T-cell (primary cell): ENCODE measurements at places on chromosomes 2 and 18.

GRCh38 chr18:74512321-74513053 lies 16.3 kb downstream of the CNDP2 start:
- no peak for DNase-seq

DNA sequence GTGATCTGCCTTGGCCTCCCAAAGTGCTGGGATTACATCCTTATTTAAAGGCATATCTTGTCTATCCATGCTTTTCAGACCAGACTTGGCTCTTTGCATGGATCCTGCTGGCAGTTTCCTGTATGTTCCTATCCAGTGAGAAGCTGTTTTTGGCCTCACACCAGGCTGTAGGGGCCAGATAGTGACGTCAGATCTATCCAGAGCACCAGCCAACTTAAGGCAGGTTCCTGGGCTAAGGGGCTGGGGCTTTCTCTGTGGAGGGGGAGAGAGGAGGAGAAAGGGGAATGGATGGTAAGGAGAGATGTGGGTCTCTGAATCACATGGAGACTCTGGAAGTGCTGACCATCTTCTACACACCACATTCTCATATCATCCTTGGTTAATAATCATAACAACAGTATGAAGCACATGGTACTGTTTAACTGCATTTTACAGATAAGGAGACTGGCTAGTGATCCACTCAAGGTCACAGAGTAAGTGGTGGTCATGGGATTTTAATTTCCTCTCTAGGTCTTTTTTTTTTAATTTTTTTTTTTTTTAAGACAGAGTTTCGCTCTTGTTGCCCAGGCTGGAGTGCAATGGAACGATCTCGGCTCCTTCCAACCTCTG lies 2.0 kb upstream of the FAM117B start:
- DNase-seq, result no peak

DNA sequence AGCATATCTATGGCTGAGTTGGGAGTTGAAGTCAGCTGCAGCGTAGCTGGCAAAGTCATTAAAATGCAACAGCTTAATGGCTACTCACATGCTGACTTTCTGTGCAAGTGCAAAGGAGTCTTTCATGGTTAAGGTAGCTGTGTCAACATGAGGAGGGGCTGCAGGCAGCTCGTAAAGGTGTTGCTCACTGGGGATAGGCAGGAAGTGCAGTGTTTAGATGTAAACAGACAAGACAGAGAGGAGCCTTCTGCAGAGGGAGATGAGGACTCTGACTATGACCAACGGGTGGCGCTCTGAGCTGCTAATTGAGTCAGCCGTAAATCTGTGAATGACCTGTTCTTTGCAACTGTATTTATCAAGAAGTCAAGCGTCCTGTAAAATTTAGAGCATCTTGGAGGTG lies 22.3 kb upstream of the CAVIN2 start:
- DNase-seq, result no peak

DNA sequence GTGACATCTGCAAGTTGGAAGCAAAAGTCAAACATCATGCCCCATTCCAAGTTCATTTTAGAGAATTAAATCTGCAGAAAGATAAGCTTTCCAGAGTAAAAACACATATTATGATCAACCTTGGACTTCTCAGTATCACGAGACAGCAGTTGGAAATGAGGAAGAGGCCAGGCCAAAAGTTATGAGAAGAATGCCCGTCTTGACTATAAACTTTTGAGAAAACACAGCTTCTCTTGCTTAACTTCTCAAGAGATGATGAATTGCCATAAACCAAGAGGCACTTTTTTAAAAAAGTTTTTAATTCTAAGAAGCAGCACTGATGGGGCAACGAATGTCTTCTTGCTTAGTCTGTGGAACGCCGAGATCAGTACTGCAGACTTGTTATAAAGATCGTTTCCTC lies 52.6 kb upstream of the NFU1 start:
- DNase-seq, result no peak

DNA sequence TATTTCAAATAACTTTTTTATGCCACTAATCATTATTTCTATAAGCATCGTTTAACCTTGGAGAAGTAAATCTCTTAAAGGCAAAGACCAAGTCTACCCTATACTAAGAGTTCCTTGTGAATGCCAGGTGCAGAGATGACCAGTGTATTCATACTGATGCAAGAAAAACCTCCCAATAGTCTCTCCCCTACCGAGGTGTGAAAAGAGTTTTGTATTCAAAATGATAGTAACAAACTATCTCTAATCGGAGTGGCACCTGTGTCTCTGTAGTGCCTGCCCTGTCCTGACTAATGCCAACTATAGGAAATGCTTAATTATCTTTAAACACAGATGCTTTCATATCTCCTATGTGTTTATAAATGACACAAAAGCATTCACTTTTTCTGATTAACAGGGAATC lies 798.5 kb downstream of the TRIB2 start:
- no peak for DNase-seq

- no peak for DNase-seq
Observed at GRCh38 chr2:240353944-240354343, 81.5 kb upstream of the GPC1 start.

GRCh38 chr2:95159690-95160449 lies at the start of gene ZNF514:
Gene ZNF514 (minus strand): TSS chr2:95159848. CDS start chr2:95153253, 6,595 bp downstream.
- peak; percentile 69 for DNase-seq

GRCh38 chr2:122703676-122704075 lies 948.2 kb downstream of the TSN start:
- no peak for DNase-seq

DNA sequence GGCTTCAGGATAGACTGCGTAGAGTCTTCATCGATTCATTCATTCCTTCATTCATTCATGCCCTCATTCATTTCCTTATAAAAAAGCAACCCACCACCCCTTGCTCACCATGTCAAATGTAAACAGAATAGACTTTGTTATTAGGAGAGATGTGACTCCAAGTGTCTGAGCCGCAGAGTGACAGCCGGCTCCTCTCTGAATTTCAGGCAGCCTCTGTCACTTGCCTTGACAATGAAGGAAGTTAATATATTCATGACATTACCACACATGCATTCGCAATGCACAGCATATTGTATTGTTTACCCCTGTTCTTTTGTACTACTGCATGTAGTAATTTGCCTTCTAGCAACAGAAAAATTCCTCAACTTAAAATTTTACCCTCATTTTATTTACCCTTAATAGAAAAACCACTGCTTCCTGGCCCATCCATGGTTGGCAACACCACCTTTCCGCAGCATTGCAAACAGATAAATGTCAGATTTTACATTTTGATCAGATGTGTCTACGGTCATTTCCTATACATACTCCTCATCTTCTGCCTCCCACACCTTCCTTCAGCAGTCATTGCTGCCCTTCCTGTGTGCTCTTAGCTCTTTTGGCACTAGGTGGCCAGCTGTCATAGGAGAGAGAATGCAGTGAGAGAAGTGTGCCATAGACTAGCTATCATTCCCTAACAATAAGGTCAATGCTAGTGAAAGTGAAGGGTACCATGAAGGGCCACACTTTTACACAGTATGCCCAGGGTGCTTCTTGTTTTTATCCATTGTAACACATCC lies 1090.8 kb downstream of the BCL11A start:
- no peak for DNase-seq

- DNase-seq, result no peak
Observed at GRCh38 chr2:10164601-10165000, 42.1 kb downstream of the RRM2 start.

DNA sequence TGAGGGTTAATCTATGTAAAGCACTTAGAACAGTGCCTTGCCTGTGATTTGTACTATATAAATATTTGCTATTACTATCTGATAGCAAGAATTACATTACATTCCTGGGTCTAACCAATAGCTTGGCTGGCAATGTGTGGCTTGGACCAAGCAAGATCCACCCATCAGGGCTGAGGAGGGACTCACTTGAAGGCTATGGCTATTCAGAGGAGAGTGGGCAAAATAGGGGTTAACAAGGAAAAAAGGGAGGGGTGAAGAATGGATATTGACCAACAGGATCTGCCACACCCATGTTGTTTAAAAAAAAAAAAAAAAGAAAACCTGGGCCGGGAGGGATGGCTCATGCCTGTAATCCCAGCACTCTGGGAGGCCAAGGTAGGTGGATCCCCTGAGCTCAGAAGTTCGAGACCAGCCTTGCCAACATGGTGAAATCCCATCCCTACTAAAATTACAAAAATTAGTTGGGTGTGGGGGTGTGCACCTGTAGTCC lies 20.0 kb upstream of the TMBIM1 start:
- no peak for DNase-seq

GRCh38 chr18:907885-908757 lies 3.5 kb downstream of the ADCYAP1 start:
- DNase-seq, result no peak

GRCh38 chr2:177772529-177772928 lies 300.0 kb downstream of the PDE11A start:
- no peak for DNase-seq

GRCh38 chr18:27314996-27315395 lies 129.9 kb upstream of the CHST9 start:
- DNase-seq, result no peak

- DNase-seq, result no peak
Observed at GRCh38 chr2:60410456-60411146, 142.9 kb downstream of the BCL11A start.

DNA sequence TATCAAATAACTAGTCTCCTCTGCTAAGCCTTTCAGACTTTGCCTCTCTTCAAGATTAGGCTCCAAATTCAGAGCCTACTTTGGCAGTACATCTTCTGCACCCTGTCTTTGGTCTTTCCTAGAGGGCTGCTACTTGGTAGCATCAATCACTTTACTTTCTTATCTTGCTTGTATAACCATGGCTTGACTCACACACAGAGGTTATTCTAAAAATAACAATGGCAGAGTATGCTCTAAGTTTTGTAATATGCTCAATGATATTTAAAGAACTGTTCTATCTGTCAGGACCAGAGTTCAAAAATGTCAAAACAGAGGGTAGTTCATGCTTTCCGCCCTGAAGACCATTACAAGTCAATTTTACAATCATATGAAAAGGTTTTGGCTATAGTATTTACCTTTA lies 27.7 kb downstream of the THOC1 start:
- DNase-seq, result no peak
